ENCODE measurements at places on chromosomes 6 and 20.

GRCh38 chr6:132003516-132004178 is 52.5 kb upstream of the CCN2 start:
- no peak for DNase-seq

- DNase-seq: no peak
Measured at GRCh38 chr20:15535863-15536262, 1037.4 kb downstream of the KIF16B start.

- DNase-seq: no peak
Measured at GRCh38 chr6:132259070-132259469, 142.2 kb downstream of the MOXD1 start.

DNA sequence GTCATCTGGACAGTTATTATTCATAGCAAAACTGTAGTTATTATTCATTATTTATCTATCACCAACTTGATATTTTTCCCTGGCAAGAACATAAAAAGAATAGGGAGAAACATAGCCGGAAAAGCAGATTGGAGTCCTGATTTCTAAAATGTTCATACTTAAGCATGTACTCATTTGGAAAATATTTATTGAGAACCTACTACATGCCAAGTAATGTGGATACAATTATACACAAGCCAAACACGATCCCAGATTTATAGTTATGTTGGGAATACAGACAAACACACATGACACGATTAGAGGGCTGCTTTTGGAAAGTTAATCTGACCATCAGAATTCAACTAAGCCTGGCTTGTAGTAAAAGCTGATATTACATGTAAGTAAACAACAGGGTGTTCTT is 30.7 kb downstream of the ARHGAP18 start:
- DNase-seq: no peak
